ENCODE measurements at places on chromosomes 2 and 18. TPM values are rescaled to one million over a fixed set of nuclear protein-coding genes. Genes with fewer than 3 reads are reported as not detected.

GRCh38 chr2:99141110-99142108, at the start of gene C2orf15:
TSS of gene C2orf15 (plus strand) at chr2:99141707. CDS start at chr2:99150559, 8,852 bp downstream.
- peak within 1 kb of the TSS; percentile 98 for H3K27ac ChIP-seq
- peaks cover 4% of the 10 kb centered on the region for H3K36me3 ChIP-seq
- peaks cover 12% of the 10 kb centered on the region for H3K4me1 ChIP-seq
- peak; percentile 96 for DNase-seq
- peak within 1 kb of the TSS; percentile 98 for H3K4me3 ChIP-seq

DNA sequence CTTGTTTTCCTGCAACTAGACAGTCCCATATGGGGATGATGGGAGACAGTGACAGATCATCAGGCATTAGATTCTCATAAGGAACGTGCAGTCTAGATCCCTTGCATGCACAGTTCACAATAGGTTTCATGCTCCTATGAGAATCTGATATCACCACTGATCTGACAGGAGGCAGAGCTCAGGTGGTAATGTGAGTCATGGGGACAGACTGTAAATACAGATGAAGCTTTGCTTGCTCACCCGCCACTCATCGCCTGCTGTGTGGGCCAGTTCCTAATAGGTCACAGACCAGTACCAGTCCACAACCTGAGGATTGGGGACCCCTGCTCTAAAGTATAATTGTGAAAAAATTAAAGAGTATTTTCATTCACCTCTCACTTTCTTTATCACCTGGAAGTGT, 23.6 kb upstream of the RAB1A start:
- H3K36me3 ChIP-seq: no peaks in the 10 kb centered on the region
- H3K27me3 ChIP-seq: peaks cover 2% of the 10 kb centered on the region
- H3K4me3 ChIP-seq: no peak overlapping the region
- no peaks in the 10 kb centered on the region for H3K4me1 ChIP-seq
- DNase-seq: no peak
- no peak overlapping the region for H3K27ac ChIP-seq

GRCh38 chr2:84527137-84528129, 11.1 kb downstream of the DNAH6 start:
- DNase-seq: no peak
- H3K27ac ChIP-seq: no peak overlapping the region
- no peaks in the 10 kb centered on the region for H3K4me1 ChIP-seq
- peaks cover 11% of the 10 kb centered on the region for H3K27me3 ChIP-seq

DNA sequence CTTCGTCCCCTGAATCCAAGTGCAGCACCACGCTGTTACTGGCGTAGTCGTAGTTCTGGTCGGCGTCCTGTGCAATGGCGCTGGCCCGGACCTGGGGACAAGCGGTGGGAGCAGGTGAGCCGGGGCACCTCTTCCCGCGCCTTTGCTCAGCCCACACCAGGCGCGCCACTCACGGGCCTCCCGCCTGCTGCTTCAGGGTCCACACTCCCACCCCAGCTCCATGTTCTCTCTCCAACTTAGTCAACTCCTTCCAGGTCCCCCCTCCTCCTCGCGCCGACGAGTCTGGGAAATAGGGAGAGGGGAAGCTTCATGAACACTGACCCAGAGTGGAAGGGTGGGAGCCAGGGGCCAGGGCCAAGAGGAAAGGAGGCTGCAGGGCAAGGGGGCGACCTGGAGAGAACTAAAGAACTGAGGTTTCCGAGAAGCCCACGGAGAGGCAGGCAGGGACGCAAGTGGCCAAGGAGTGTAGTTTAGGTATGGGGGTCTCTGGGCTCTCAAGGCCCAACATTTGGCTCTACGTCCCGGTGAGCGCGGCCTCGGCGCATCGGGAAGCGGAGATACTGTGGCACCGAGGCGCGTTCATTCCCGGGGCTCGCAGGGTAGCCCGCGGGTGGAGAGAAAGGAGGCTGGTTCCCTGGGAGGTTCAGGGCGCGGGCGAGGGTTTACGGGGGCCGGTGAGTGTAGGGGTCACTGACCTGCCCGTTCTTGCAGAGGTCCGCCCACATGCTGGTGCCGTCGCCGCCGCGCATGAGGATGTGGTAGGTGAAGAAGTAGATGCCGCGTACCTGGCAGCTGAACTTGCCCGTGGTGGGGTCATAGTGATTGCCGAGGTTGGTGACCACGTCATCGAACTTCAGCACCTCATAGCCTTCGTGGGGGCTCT, 1.4 kb downstream of the C1QL2 start:
- DNase-seq: no peak
- no peak overlapping the region for H3K27ac ChIP-seq
- H3K4me3 ChIP-seq: no peak overlapping the region
- peaks cover 25% of the 10 kb centered on the region for H3K27me3 ChIP-seq

DNA sequence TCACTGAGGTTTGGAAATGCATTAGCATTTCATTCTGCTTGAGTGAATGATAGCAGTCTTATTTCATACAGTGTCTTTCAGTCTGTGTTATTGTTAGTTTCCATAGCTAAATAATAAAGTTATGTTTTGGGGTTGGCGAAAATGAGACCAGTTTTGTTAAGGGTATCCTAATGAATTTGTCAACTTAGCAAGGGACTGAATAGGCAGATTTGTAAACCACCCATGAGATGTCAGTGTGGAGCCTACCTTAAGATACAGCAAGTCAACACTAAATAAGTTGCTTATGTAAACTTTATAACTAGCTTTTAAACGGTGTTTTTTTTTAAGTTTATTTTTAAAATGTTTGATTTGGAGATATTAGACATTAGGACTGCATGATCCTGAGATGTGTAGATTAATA, 11.9 kb downstream of the NAPG start:
- DNase-seq: no peak
- peaks cover 3% of the 10 kb centered on the region for H3K4me1 ChIP-seq
- H3K36me3 ChIP-seq: peaks cover 33% of the 10 kb centered on the region
- H3K27me3 ChIP-seq: no peaks in the 10 kb centered on the region
- no peak overlapping the region for H3K4me3 ChIP-seq

FAM124B gene
- 1.4 TPM for polyA plus RNA-seq

GRCh38 chr2:140509765-140510164, 1621.1 kb downstream of the LRP1B start:
- H3K36me3 ChIP-seq: no peaks in the 10 kb centered on the region
- no peak for DNase-seq
- no peaks in the 10 kb centered on the region for H3K27me3 ChIP-seq
- H3K4me1 ChIP-seq: no peaks in the 10 kb centered on the region
- no peak overlapping the region for H3K27ac ChIP-seq

DNA sequence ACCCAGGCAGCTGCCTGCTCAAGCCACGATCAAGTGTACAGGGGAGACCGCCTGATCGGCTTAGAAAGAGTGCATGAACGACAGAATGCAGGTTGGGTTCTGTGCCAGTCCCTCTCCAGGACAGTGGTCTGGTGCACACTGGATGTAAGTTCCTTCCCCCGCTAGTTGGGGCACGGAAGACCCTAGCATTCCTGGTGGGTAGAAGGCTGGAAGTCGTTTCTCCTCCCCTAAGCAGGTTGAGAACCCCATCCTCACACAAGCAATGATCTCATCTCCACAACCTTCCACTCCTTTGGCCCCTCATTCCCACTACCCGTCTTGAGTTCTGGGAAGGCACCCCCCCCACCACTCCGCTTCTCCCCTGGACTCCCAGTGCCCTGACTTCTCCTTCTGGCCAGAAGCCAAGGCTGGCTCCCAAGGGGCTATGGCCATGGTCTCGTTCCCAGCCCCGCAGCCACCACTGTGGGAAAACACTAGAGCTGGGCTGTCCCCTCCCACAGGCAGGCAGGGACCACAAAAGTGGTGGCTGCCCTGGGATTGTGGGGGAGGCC, 1.4 kb upstream of the ANKRD39 start:
- H3K4me3 ChIP-seq: peak overlapping the region; percentile 90
- H3K27ac ChIP-seq: peak overlapping the region; percentile 76
- H3K27me3 ChIP-seq: peaks cover 5% of the 10 kb centered on the region

GRCh38 chr2:224517963-224518362, 67.2 kb downstream of the CUL3 start:
- H3K36me3 ChIP-seq: no peaks in the 10 kb centered on the region
- H3K4me1 ChIP-seq: peaks cover 95% of the 10 kb centered on the region
- H3K27me3 ChIP-seq: no peaks in the 10 kb centered on the region
- H3K4me3 ChIP-seq: peak overlapping the region; percentile 7
- H3K27ac ChIP-seq: peak overlapping the region; percentile 32
- DNase-seq: no peak

MTX2 gene
- 8.2 TPM for polyA plus RNA-seq

DSG2 gene
- not detected for polyA plus RNA-seq

DNA sequence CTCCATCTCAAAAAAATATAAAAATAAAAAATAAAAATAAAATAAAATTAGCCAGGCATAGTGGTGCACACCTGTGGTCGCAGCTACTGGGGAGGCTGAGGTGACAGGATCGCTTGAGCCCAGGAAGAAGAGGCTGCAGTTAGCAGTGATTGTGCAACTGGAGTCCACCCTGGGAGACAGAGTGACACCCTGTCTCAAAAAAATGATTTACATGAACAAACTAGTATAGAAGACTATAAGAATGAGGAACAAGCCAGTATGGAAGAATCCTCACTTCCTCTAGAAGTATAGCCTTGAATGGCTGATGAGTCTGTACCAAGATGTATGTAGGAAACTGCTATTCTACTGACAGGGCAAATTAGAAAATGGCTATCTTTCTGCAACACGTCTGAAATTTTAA, 10.9 kb downstream of the YES1 start:
- H3K27me3 ChIP-seq: no peaks in the 10 kb centered on the region
- H3K27ac ChIP-seq: no peak overlapping the region
- H3K4me3 ChIP-seq: peak overlapping the region; percentile 36
- no peak for DNase-seq
- H3K36me3 ChIP-seq: no peaks in the 10 kb centered on the region

DYSF gene
- polyA plus RNA-seq: 3.4 TPM

- no peak overlapping the region for H3K4me3 ChIP-seq
- peaks cover 32% of the 10 kb centered on the region for H3K4me1 ChIP-seq
- peaks cover 20% of the 10 kb centered on the region for H3K27me3 ChIP-seq
- H3K36me3 ChIP-seq: no peaks in the 10 kb centered on the region
Measured at GRCh38 chr18:79629606-79630005, 50.0 kb upstream of the CTDP1 start.

GRCh38 chr18:3982541-3982940, 472.6 kb downstream of the DLGAP1 start:
- no peaks in the 10 kb centered on the region for H3K36me3 ChIP-seq
- no peak for DNase-seq
- H3K27ac ChIP-seq: no peak overlapping the region
- peaks cover 4% of the 10 kb centered on the region for H3K27me3 ChIP-seq

GRCh38 chr2:158967731-158968395, 577 bp upstream of the TANC1 start:
- no peaks in the 10 kb centered on the region for H3K36me3 ChIP-seq
- H3K27me3 ChIP-seq: peaks cover 32% of the 10 kb centered on the region
- H3K4me3 ChIP-seq: peak overlapping the region; percentile 75
- no peak overlapping the region for H3K27ac ChIP-seq
- peaks cover 24% of the 10 kb centered on the region for H3K4me1 ChIP-seq

DNA sequence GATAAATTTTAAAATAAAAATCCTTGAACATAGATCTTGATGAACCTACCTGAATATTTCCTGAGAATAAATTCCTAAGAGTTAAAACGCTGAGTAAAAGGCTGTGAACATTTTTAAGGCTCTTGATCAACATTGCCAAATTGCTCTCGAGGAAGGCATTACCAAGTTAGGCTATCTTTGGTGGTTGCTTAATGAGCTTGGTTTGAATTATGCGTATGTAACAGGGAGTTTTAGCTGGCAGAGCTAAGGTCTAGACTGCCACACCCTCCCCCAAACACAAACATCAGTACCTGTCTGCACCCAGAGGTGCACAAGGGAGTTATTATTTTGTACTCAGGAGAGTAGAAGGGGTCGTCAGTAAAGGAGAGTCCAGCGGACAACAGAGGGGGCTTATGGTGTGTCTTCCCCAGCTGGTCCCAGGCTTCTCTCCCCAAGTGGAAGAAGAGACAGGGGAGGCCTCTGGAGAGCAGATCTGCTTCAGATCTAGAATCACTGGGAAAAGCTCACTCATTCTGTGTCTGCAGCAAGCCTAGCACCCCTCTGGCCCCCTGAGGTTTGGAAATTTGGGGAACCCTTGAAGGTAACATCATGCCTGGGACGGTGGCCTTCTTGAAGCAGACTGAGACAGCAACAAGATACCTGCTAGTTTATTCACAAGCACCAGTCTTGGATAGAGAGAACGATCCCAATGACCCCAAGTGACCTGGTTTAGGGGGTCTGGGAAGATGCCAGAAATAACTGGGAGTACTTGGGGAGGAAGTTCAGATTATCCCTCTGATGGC, 197.2 kb upstream of the ID2 start:
- H3K4me1 ChIP-seq: peaks cover 100% of the 10 kb centered on the region
- peak overlapping the region; percentile 99 for H3K27ac ChIP-seq
- H3K4me3 ChIP-seq: peak overlapping the region; percentile 16
- no peak for DNase-seq
- no peaks in the 10 kb centered on the region for H3K36me3 ChIP-seq

DNA sequence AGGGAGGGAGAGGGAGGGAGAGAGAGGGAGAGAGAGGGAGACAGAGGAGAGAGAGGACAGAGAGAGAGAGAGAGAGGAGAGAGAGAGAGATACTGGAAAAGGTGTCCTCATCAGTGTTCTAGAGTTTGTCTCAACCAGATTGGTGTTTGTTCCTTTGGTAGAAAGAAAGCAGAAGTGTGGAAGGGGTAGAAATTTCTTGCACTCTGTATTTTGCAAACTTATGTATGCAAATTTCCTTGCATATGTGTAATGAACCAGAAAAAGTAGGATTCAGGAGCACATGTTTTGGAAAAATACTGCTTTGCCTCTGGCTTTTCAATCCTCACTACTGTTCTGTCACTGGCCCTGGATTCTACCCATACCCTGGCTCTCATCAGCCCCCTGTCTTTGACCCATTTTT, 1.1 kb upstream of the SP140 start:
- H3K27ac ChIP-seq: peak overlapping the region; percentile 99
- H3K4me1 ChIP-seq: peaks cover 61% of the 10 kb centered on the region

DNA sequence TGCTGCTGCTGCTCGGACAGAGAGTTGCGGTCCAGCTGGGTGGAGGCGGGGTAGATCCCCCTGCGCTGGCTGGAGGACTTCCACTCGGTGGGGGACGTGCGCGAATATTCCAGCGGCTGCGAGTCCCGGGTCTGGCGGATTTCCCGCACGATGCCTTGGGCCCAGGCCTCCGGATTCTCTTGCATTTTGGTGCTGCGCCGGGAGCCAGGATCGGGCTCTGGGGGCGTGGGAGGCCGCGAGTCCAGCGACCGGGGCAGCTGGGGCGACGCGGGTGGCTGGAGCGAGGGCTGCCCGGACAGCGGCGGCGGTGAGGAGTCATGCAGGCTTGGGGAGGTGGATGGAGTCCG, 4.8 kb downstream of the NT5C1B start:
- no peak overlapping the region for H3K4me3 ChIP-seq
- H3K4me1 ChIP-seq: no peaks in the 10 kb centered on the region
- H3K27me3 ChIP-seq: no peaks in the 10 kb centered on the region
- DNase-seq: no peak
- no peak overlapping the region for H3K27ac ChIP-seq

GRCh38 chr18:43789234-43790000, 512.1 kb upstream of the SYT4 start:
- H3K27me3 ChIP-seq: peaks cover 1% of the 10 kb centered on the region
- no peaks in the 10 kb centered on the region for H3K36me3 ChIP-seq
- no peak overlapping the region for H3K27ac ChIP-seq
- no peaks in the 10 kb centered on the region for H3K4me1 ChIP-seq
- H3K4me3 ChIP-seq: no peak overlapping the region
- DNase-seq: no peak

GALNT3 gene
- 7.2 TPM for polyA plus RNA-seq

- DNase-seq: no peak
- no peaks in the 10 kb centered on the region for H3K4me1 ChIP-seq
- H3K4me3 ChIP-seq: no peak overlapping the region
- no peak overlapping the region for H3K27ac ChIP-seq
Measured at GRCh38 chr2:36322108-36322507, 33.5 kb upstream of the CRIM1 start.
